ENCODE measurements at places on chromosomes 5 and 9.

DNA sequence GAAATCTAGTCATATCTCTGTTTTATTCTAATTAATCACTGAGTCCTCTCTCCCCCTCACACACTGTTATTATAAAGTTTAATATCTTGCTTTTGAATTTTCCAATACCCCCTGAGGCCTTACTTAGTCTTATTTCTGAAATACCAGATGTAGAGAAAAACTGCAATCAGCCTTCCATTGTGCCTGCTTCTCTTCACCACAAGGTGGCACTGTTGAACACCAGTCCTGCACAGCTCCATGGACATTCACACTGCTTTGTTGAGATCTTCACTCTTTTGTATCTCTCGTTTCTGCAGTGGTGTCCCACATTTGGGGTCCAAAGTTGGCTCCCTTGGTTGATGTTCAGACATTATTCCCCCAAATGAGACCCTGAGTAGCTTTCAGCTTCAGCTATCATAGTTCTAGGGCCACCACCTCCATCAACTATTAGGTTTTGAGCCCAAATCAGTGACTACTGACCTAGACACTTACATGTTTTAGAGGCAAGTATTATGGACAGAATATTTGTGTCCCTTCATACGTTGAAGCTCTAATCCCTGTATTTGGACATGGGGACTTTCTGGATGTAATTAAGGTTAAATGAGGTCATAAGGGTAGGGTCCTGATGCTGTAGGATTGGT, 24.3 kb downstream of the BOD1 start:
- DNase-seq: peak; percentile 37

DNA sequence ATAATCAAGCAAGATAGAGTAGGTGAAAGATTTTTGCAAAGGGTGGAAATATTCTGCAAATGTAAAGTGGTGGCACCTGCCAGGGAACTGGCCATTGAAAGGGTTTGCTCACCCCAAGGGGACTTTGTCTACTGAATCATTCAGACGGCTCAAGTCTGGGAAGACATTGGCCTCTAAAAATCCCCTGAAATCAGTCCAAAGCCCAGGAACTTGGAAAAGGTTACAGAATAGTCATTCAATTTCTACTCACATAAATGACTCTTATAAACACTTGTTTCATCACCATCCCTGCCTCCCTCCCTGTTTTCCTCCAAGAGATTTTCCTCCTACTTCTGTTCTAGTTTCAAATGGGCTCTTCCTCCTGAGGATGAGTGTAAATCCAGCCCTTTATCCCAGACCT, 28.5 kb downstream of the ZNF366 start:
- peak; percentile 40 for DNase-seq

- no peak for DNase-seq
Observed at GRCh38 chr5:74664551-74664950, 20.5 kb upstream of the HEXB start.

DNA sequence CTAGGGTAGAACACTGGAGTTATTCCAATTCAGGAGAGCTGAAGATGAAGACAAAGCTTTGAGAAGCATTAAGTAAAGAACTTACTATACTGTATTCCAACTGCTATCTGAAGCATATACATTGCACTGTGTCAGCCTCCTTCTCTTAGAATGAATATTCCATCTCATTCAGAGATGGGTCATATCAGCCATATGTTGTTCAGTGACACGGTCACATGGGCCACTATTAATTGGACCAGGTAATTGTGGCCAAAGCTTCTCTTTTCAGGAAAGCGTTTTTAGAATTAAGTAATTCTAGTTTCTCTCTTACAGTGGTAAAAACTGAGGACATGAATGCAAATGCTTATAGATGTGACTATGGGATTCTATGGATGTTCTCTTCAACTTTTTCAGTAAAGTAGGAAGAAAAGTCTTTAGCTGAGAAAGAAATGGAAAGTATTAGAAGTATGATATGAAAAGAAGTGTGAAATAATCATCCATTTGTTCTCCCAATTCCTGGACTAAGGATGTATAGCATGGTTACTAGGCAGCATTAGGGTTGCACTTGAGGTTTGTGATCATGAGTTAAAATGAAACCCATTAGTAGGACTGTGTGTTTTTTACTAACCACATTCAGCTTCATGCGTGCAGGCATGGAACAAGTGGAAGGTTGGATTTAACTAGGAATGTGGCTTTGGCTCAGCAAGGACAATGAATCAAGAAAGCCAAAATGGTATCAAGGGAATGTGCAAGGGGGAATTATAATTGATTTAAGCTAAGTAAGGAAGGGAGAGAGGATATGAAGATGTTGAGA, 40.9 kb downstream of the CETN3 start:
- DNase-seq: no peak

- no peak for DNase-seq
Observed at GRCh38 chr5:147156012-147156411, 78.8 kb upstream of the STK32A start.

DNA sequence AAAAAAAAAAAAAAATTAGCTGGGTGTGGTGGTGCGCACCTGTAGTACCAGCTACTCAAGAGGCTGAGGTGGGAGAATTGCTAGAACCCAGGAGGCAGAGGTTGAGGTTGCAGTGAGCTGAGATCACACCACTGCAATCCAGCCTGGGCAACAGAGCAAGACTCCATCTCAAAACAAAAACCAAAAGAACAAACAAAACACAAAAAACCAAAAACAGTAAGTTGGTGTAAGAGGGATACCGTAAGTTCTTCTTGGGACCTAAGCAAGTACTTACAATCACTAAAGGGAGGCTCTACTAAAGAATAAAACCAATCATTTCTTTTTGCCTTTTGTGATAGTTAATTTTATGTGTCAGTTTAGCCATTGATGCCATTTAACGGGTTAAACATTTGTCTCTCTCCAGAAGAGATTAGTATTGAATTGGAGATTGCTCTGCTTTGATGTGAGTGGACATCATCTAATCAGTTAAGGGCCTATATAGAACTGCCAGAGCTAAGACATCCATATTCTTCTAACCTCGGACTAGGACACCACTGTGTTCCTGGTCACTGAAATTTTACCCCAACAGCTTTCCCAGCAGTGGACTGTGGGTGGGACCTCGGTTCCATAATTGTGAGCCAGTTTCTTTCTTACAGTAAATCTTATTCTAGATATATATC, 10.5 kb upstream of the ETF1 start:
- DNase-seq: no peak

DNA sequence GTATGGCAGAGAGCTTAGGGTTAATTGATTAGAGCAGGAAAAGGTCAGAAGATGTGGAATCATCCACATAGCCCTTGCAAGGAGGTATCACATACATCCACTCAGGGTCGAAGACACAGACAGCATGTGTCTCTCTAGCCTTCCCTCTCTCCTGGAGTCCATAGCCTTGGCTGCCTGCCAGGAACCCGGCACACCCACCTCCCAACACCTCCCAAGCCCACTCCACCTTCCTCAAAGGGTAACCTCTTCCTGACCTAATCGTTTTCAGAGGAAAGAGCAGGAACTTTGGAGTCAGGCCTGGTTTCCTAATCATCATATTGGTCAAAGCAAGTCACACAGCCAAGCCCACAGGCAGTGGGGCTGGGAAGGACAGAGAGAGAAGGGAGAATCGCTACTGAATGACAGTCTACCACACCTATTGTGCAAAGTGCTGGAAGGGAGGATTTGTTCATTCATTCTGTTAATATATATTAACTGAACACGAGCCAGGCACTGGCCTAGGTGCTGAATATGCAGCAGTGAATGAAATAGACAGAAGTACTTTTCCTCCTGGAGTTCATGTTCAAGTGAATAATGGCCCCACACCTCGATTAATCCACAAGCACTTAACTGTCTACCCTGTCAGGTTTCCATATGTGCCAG, 107.8 kb downstream of the KCNIP1 start:
- peak; percentile 10 for DNase-seq

- DNase-seq: no peak
Observed at GRCh38 chr5:1934801-1935429, 52.2 kb upstream of the IRX4 start.

GRCh38 chr9:79980432-79980831, 408.7 kb downstream of the TLE4 start:
- no peak for DNase-seq

DNA sequence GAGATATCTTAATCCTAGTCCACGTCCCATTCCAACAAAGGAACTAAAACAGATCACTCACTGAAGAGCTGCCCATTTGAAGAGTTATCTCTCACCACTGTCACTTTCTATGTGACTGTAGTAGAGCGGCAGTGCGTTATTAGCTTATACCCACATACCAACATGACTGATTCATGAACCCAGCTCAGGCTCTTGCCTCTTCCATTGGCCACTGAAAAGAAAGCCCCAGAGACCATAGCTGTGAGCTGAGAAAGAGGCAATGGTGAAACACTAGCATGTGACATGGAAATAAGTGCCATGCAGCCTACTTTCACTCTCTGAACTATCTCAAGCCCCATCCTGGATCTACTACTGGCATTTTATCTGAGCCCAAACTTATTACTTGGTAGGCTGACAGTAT, 151.7 kb upstream of the MOCS2 start:
- peak; percentile 5 for DNase-seq

DNA sequence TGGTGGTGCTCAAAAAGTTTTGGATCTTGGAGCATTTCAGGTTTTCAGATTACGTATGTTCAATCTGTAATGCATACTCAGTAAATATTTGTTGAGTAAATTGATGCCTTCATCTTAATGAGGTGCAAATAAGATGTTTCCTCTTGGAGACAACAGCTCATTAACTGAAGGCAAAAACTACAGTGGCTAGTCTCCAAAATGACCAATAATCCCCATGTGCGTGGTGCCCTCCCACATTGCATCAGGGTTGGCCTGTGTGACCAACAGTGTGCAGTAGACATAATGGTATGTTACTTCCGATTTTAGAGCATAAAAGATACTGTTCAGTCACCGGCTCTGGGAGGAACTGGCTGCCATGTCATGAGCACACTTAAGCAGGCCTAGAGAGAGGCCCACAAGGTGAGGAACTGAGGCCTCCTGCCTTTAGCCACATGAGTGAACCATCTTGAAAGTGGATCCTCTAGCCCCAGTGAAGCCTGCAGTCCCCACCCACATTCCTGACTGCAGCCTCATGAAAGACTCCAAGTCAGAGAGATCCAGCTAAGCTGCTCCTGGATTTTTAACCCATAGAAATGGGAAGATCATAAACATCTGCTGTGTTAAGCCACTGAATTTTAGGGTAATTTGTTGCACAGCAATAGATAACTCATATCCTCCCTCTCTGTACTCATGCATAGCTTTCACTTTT, 55.7 kb downstream of the LIFR start:
- peak; percentile 48 for DNase-seq

DNA sequence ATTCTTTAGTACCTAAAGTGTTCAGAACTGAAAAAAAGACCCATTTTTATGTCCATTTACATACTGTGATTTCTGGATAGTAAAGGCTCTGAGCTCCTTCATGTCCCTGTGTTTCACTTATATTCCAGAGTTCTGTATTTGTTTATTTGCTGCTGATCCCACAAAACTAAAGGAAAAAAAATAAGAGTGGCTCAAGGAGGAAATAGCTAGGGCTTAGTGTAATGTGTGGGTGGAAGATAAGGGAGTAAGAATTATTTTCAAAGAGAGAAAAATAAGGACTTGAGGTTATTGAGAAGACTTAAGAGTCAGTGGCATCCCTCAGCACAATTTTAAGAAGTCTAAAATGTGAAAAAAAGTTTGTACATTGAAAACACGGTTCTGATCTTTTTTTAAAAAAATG, 46.0 kb downstream of the ENTREP1 start:
- peak; percentile 62 for DNase-seq

DNA sequence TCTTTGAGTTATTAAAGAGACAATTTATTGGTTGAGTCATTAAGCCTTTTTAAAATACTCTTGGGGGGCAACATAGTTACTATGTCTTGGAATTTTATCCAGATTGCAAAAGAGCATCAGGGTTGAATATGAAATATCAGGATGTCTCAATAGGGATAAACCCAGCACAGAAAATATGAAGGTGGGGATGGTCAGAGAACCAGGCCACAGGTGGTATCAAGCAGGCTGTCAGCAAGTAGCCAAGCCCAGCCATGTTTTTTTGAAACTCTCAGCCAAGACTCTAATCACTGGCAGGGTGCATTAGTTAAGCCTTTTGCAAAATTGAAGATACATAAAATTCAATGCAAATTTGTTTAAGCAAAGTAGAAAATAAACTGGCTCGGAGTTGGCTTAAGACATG, 468.9 kb downstream of the DTWD2 start:
- DNase-seq: no peak

DNA sequence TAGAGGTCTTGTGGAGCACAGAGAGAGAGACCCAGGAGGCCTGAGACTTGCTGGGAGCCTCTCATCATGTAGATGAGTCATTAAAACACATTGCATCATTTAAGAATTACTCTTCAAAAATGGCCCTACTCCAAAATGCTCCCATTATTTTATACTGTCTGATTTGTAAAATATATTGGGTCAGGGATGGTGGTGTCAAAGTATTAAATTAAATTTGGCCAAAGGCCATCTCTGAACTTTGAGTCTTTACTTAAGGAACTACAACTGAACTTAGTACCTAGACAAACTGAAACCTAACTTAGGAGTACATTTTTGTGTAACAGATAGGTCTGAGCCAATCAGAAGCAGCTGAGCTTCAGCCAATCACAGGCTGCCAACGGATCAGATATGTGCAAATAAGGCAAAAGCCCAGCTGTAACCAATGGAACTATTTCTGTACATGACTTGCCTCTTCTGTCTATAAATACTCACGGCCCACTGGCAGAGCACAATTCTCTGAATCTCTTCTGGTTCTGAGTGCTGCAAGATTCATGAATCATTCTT, 657.2 kb downstream of the TLE1 start:
- peak; percentile 84 for DNase-seq

- DNase-seq: peak; percentile 61
Observed at GRCh38 chr5:129459777-129460671, at the start of gene ADAMTS19. TSS of gene ADAMTS19 (plus strand) at chr5:129460298. CDS start at chr5:129460392, 94 bp downstream.

- peak; percentile 77 for DNase-seq
Observed at GRCh38 chr5:149450199-149450598, 71.1 kb upstream of the IL17B start.

- peak; percentile 45 for DNase-seq
Observed at GRCh38 chr9:35533398-35533797, 43.5 kb downstream of the RUSC2 start.

GRCh38 chr5:159902444-159903121, 13.7 kb upstream of the ADRA1B start:
- DNase-seq: peak; percentile 86

DNA sequence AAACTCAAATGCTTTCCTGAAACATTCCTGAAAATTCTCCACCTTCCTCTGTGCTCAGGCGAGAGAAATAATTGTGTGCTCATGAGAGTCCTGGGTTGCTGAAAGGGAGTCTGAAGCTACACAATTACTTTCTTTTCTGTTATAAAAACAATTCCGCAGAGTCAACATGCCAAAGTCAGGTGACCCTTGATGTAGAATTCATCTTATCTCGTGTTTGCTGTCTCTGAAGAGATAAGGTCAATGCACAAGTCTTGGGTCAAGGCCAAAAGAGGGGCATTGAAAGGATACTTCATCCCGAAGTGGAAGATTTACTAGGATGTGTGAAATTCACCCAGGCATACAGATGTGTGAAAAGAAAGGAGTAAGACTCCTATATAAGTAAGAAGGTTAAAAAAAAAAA, 493.5 kb downstream of the SEMA5A start:
- no peak for DNase-seq
